ENCODE measurements at places on chromosomes 16 and 17.

- peak; percentile 22 for DNase-seq
Observed at GRCh38 chr17:58219789-58220183, 731 bp upstream of the MKS1 start.

GRCh38 chr17:31550389-31551056 lies 159.0 kb downstream of the RAB11FIP4 start:
- DNase-seq, result peak; percentile 24

- peak; percentile 71 for DNase-seq
Observed at GRCh38 chr16:22623351-22623781, 112.7 kb downstream of the NPIPB5 start.

DNA sequence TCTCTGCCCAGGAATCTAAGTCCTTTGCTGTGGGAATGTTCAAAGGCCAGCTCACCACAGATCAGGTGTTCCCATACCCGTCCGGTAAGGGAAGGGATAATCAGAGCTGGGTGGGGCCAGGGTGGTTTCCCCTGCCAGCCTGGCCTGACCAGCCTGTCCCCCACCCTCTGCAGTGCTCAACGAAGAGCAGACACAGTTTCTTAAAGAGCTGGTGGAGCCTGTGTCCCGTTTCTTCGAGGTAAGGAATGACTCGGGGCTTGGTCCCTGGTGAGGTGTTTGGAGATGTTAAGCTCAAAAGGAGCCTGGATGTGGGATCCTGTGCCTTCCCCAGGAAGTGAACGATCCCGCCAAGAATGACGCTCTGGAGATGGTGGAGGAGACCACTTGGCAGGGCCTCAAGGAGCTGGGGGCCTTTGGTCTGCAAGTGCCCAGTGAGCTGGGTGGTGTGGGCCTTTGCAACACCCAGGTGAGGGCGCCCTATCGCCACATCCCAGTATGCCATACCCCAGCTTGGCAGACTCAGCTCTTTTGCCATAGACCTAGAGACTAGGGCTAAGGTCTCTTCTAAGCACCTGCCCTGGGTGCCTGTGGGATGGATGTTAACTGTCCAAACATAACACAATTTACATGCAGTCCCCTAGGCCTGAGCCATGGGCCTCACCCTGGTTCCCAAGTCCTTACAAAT lies 997 bp downstream of the ACADVL start:
- DNase-seq, result peak; percentile 78

GRCh38 chr17:3482852-3483251 lies 7.1 kb downstream of the ASPA start:
- no peak for DNase-seq

DNA sequence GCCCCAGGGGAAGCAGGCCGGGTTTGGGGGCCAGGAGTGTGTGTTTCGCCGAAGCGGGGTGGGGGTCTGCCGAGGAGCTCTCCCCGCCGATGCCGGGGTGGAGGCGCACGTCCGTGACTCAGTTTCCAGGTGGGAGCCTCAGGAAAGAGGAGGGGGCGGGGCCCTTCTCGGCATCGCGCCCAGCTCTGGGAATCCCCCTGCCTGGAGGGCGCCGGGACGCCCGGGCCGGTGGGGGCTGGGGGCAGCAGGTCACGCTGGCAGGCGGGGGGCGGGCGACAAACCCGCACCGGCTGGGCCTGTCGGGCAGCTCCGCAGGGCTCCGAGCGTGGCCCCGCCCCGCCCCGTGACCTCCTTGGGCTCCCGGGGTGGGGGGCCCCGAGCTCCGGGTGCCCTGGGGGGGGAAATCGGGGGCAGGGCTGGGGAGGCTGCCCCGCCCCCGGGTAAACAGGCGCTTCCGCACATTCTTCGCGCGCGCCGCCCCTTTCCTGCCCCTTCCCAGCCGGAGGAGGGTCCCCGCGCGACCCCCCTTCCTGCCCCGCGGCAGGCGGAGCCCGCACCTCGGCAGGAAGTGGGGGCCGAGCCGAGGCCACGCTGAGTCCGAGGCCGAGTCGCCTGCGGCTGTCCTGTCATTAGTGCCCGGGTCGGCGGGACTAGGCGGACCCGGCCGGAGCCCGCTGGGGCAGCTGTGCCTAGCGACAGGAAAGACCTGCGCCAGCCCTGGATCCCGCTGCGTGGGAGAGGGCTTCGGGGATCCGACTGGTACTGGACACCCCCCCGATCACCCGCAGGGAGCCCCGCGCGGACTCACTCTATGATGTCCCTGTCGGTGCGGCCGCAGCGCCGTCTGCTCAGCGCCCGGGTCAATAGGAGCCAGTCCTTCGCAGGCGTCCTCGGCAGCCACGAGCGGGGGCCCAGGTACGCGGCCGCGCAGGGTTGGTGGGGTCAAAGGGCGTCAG lies 9.3 kb downstream of the RIPOR1 start:
- DNase-seq, result no peak

DNA sequence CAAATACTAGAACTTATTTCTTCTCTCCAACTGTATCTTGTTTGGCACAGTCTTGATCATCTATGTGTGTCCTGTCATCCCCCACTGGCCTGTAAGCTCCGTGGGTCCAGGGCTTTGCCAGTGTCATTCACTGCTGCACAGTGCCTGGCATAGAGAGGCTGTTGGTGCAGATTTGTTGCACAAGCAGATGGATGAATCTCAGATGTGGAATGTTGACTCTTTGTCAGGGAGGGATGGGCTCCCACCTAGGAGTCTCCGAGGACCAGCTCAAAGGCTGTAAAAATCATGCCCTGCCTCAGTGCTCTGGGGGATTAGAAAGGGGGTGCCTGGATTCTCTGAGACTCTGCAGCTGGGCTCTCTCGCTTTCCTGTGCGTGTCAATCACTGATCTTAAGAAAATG lies 60.6 kb downstream of the RAB11FIP4 start:
- DNase-seq, result peak; percentile 67

GRCh38 chr17:27986805-27987684 lies 55.4 kb upstream of the NLK start:
- DNase-seq, result no peak

GRCh38 chr17:43628089-43628650 lies 33.6 kb downstream of the MEOX1 start:
- DNase-seq, result no peak

- DNase-seq, result peak; percentile 64
Observed at GRCh38 chr17:58587713-58588117, 73.3 kb upstream of the MTMR4 start.

GRCh38 chr16:87391324-87391949 lies 699 bp upstream of the MAP1LC3B start:
- no peak for DNase-seq

- DNase-seq, result no peak
Observed at GRCh38 chr17:11177340-11177739, 63.7 kb upstream of the SHISA6 start.

DNA sequence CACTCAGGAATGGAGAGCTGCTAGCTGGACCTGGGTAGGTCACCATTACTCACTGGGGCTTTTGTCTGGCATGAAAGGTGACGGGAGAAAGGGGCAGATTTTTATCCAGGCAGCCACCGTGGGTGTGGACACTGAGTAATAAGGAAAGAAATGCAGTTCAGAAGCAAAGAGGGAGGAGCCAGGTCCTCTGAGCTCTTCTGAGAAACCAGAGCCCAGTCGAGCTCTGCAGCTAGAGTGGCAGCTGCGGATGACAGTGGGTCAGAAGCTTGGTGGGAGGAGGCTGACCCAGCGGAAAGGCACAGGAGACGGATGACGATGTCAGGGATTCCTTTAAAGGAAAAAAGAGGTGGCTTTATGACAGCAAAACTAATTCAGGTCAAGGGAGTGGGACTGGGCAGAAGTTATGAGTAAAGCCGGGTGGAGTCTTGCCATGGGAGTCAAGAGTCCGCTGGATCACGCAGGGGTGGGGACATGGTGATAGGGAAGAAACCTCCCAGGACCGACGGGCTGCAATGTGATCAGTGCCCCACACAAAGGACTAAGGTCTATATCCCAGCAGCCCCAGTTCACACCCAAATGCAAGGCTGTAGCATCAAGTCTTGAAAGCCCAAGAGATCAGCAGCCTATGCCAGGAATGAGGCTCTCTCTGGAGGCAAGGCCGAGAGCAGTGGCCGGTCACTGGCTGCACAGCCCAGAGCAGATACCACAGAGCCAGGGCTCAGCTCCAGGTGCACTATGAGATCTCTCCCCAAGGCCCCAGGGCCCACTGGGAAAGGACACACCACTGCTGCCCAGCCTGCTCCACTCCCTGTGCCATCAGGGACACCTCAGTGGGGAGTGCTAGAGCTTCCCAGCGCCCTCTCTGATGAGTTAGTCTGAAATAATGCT lies 6.3 kb upstream of the MNT start:
- DNase-seq, result peak; percentile 98

DNA sequence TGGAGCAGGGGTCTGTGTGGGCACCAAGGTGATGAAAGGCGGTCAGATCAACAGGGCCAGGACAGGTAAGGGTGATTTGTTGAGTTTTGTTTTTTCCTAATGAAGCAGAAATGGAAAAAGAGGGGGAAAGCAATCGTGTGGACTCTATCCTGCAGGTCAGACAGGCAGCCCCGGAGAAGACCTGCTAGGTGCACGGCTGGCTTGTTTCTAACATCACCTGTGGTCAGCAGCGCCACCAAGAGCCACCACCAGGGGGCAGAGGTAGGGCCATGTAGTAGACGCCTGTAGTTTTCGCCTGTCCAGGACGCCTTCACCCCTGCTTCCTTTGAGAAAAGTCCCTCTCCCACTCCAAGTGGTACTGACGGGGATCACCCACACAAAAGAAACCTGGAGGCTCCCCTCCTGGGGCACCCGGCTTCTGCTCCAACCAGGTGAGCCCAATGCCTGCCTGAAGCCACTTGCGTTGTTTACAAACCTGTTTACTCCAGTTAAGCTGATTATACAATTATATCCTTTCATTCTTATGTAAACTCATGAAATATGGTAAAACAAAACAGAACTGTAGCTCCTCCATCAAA lies 54.2 kb upstream of the SEC14L1 start:
- DNase-seq, result peak; percentile 78

- DNase-seq, result no peak
Observed at GRCh38 chr17:72833128-72833765, 259.2 kb downstream of the SLC39A11 start.

DNA sequence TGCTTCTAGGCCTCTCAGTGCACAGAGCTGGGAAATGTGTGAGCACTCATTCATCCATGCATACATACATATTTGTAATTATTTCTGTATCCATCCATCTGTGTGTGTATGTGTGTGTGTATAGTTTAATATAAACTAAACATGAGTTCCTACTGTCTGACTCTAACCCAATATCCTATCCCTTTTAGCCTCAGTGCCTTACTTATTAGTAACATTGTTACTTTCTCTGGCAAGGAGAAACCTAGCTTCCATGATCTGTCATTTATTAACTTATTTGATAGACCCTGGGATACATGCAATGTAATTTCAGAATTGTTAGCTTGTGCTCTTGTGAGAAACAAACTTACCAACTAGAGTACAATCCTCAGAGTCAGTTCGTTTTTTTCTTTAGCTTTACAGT lies 59.0 kb upstream of the WSCD1 start:
- no peak for DNase-seq

DNA sequence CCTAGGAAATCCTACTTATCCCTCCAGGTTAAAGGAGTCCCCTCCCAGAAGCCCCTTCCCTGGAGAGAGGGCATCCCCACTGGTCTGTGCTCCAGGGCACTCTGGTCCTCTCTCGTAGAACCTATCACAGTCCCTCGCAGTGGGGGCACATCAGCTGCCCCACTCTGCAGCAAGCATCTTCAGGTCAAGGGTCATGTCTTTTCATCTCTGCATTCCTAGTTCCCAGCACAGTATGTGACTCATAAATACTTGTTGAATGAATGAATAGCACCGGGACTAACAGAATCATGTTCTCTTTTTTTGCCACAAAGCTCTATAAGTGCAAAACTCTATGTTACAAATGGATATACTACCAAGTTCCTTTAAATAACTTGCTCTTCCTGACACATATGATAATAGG lies 36.0 kb downstream of the RNF157 start:
- peak; percentile 62 for DNase-seq

DNA sequence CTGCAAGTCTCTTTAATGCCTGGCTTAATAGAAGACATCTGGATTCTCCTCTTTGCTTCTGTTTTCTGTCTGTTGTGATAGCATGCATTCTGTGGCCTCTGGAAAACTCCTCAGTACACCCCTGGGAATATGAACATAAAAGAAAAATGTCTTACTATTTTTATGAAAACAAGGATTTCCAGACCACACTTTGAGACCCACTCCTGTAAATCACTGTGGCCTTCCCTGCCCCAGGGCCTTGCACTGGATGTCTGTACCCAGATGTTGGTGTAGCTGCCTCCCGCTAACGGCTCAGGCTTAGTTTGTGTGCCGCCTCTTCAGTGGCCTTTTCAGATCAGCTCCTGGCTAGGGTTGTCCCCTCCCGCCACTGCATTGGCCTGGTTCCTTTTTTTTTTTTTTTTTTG lies 126.6 kb downstream of the SOCS1 start:
- no peak for DNase-seq

DNA sequence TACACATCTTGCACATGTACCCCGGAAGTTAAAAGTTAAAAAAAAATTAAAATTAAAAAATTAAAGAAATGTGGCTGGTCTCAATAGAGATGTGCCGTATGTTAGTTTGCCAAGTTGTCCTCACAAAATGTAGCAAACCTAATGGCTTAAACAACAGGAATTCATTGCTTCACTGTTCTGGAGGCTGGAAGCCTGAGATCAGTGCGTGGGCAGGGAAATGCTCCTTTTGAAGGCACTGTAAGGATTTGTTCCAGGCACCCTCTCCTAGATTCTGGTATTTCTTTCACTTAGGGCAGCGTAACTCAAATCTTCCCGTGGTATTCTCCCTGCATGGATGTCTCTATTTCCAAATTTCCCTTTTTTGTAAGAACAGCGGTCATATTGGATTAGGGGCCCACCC lies 32.7 kb upstream of the MON1B start:
- DNase-seq, result no peak

DNA sequence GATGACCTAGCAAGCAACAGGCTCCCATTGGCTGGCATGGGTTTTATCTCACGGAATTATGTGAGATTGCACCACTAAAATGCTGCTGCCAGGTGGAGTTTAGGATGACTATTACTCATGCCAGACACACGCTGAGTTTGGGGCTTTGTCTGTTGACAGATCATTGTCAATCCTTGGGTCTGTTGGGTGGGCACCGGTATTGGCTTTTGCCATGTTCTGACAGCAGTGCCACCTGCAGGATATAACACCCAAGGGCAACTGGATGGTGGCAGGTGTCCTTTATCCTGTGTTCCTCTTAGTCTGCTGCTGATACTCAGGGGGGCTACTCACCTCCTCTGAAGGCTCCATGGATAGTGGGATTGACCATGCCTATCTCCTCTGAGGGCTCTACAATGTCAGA lies 221.6 kb upstream of the DYNLRB2 start:
- no peak for DNase-seq

All from epithelial cell of esophagus (primary cell).